Foreskin fibroblast (primary cell): ENCODE measurements at places on chromosomes 6 and 20.

DNA sequence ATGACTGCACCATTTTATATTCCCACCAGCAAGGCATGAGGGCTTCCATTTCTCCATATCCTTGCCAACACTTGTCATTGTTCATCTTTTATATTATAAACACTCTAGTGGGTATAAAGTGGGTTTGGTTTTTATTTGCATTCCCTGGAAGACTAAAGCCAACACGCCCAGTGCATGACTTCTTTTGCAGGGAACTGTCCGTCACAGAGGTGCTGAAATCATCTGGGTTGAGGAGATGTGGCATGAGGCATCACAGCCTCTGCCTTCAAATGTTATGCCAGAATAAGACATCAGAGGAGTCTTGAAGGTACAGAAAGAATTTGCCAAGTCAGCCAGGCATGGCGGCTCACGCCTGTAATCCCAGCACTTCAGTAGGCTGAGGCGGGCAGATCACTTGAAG lies 29.9 kb upstream of the FAM210B start:
- DNase-seq = peak; percentile 22

DNA sequence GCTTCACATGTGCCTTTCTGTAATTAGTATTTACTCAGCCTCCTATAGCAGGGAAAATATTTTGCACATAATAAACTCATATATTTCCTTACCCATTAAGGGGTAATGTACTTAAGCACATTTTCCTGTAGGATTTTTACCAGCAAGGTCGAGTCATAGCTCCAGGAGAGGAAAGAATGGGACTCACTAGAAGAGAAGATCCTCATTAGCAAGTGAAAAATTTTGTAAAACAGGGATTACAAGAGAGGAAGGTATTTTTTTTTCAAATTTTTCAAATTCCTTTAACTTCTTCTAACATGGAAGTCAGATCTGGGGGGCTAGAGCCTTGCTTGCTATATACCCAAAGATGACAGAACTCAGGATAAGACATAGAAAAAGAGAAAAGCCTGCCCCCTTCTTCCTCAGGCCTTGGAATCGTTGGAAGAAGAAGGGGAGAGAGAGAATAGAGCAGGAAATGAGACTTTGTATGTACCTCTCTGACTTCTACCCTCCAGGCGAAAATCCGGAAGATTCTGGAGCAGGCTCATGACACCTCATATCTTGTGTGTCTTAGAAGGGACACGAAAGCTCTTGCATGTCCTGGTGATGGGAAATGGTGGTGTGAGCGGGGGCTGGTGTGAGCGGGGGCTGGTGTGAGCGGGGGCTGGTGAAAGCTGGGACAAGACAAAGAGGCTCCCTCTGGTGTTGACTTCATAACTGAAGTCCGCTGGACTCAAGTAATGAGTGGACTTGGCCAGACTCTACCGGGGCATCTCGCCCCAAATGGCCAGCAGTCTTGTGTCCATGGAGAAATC lies 256.9 kb upstream of the PLCB4 start:
- no peak for DNase-seq

DNA sequence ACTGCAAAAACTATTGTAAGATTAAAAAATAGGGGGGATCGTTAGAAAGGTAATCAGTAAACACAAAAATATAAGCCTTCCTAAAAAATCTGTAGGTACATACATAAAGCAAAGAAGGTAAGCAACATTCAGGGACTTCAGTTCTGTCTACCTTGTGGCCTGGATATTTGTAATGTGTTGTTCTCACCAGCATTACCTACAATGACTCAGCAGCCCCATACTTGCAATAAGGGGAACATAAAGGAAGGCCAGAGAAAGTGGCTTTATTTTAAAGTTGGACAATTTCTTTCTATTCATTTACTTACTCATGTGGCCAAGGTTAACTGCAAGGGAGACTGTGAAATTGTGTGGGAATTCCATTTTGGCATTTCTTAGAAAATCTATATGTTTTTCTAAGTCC lies 277.2 kb upstream of the PREP start:
- DNase-seq = no peak

DNA sequence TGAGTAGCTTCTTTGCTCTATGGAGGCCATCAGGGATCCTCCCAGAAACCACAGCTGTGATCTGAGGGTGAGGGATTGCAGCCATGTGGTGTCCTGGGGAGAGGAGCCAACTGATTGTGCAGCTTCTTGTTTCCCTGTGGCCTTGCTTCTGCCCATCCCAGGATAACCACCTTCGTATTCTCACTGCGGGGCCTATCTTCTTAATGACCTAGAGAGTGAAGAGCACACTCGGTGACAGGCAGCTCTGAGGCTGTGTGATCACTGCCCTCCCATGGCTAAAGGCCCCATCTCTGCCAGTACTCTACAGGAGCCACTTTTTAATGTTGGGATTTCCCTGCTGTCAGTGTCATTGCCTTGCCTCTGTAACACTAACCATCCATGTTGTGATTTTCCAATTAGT lies 5.3 kb upstream of the RAET1L start:
- no peak for DNase-seq

DNA sequence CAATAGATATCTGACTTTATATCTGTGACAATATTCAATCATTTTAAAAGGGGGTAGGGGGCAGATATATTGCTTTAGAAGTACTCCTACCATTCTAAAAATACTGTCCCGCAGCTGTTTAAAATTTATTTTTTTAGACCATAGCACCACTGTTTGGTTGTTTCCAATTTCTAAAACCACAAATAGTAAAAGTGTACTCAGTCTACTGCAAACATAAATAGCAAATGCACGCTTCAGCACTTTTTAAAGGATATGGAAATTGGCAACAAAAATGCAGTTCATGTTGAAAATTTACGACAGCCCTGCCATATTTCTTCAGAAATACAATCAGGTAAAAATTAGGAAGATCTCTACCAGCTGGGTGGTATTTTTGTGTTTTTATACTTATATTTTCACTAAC lies 132.0 kb upstream of the RUNX2 start:
- no peak for DNase-seq

DNA sequence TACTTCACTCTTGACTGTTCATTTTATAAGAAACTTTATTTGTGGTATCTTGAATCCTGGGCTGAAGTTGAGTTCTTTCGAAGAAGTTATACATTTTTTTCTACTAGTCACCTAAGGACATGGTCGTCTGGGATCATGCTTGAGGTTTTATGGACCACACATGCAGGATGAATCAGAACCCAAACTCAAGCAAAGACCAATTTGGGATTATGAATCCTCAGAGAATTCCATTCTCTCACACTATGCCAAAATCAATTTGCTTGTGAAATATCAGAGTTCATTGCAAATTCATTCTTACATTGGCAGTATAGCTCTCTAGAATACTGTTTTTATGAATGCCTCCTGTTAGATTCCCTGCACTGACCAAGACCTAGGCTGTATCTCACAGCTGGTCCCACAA lies 114.3 kb upstream of the HDAC2 start:
- no peak for DNase-seq

DNA sequence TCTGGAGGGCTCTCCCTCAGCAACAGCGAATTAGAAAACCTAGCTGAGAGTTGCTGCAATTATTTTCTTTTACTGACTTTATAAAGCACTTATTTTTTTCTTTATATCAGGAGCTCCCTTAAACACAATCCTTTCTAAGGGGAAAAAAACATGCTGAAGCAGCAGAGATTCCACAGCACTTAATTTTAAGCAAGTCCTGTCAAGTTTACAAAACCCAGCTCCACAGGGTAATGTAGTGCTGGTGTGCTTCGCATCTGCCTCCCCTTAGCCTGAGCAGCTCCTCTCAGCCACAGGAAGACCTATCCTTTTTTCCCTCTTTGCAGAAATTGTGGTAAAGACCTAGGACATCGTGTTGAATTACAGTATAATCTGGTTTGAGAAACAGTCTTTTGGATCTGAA lies 208.1 kb upstream of the SYNDIG1 start:
- no peak for DNase-seq

- DNase-seq = no peak
Observed at GRCh38 chr6:136137008-136137692, 113.0 kb downstream of the MTFR2 start.

DNA sequence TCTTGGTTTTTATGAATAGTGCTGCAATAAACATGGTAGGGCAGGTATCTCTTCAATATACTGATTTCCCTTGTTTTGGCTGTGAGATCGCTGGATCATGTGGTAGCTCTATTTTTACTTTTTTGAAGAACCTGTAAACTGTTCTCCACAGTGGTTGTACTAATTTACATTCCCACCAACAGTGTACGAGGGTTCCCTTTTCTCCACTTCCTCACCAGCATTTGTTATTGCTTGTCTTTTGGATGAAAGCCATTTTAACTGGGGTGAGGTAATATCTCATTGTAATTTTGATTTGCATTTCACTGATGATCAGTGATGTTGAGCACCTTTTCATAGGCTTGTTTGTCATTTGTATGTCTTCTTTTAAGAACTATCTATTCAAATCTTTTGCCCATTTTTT lies 8.0 kb upstream of the ARG1 start:
- no peak for DNase-seq

DNA sequence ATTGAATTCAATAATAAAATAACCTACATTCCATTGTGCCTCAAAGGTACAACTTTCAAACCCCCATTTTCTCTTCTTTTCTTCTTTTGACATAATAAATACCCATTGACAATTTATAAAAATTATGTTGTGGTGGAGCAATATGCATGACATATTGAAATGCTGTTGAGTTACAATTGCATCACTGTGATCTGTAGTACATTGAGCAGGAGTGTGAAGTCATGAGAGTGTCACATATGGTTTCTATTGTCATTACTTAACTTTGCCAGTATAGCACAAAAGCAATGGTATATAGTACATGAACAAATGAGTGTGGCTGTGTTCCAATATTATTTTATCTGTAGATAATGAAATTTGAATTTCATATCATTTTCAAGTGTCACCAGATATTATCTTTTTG lies 441.3 kb downstream of the GJA1 start:
- no peak for DNase-seq

- no peak for DNase-seq
Observed at GRCh38 chr6:128742900-128743299, 140.0 kb upstream of the LAMA2 start.

DNA sequence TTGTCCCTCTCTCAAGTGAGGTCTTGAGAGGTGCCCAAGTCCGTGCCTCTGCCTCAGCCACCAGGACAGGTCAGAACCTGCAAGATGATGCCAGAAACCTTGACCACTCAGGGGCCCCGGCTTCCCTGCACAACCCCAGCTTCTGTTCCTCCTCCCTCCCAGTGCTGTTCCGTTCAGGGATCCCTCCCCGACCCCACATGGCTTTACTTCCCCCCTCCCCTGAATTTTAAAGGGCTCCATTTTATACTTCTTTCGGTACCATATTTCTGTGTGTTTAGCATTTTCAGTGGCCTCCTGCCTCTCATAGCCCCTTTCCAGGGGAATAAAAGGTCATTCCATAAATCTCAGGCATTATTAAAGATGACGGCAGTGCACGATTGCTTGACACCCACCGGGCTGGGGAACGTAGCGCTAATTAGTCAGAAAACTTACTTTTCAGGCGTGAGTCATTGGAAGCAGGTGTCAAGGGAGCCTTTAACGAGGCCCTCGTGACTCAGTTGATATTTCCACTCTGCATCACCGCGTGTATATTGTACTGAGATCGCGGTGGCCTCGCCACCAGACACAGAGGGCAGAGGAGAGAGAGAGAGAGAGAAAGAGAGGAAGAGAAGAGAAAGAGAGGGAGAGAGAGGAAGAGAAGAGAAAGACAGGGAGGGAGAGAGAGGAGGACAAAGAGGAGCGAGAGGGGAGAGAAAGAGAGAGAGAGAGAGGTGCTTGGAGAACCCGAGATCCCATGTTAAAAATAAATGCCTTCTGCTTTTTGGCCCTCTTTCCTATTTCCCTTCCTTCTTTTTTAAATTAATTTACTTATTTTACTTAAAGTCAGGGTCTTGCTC lies 21.3 kb downstream of the KCNG1 start:
- no peak for DNase-seq

GRCh38 chr6:14664112-14664601 lies 546.6 kb downstream of the CD83 start:
- no peak for DNase-seq
